ENCODE measurements at places on chromosomes 13 and 19.

DNA sequence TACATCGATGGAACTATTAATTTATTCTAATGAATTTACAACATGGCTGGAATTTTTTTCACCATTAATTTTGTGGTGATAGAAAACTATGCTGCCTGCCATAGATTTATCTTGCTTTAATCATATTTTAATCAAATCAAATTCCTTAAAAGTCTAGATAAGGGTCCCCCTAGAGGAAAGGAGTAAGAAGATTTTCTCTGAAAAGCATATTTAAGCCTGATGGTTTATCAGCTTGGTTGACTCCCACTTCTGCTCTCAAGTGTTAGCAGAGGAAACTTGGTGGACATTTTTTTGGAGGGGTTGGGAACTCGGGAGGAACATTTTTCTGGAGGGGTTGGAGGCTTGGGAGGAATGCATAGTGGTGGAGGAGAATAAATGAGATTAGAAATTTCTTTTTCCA lies 253.3 kb downstream of the KCNRG start:
- no peak for DNase-seq

DNA sequence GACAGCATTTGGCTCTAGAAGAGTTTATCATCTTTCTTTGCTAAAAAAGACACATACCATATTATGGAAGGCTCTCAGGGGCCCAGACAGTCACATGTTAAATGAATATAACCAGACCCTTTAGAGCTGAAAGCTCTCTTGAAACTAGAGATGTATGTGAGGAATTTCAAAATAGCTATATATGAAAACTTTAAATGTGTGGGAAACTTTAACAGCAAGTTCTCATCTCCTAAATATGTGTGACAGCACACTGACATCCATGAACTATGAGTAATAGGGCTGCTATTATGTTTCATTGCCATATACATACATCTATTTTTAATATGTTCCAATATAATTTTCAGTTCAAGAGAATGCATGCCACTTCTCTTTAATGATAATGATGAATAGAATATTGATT lies 509.5 kb downstream of the GPC6 start:
- no peak for DNase-seq

DNA sequence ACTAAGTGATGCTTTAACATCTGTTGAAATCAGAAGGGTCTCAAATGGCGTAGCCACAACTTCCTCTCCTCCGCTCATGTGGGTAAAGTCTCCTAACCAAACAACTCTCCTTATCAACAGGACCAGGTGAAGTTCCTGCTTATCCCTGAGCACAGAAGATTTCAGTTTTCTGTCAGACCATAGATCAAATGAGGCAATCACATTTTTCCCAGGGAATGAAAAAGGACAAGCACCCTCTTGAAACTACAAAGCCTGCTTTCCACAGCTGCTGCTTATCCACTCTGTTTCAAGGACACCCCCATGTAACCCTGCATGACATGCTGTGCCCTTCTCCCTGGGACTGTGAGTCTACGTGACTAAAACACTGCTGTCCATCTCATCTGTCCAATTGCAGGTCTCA lies 788.3 kb upstream of the SLITRK5 start:
- no peak for DNase-seq

DNA sequence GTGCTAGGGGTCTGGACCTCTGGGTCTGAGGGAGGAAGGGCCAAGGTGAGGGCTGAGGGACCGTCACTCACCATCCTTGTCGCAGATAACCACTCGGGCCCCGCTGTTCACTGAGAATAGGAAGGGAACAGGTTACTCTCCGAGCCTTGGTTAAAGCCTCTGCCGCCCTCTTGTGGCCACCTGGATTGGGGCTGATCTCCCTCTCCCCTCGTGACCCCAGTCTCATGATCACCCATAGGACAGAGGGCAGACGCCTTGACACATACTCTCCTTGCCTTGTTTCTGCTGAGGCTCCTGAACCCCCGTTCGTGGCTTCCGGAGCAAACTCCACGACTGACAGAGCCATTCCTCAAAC lies 580 bp downstream of the HSD17B14 start:
- DNase-seq = peak; percentile 94

DNA sequence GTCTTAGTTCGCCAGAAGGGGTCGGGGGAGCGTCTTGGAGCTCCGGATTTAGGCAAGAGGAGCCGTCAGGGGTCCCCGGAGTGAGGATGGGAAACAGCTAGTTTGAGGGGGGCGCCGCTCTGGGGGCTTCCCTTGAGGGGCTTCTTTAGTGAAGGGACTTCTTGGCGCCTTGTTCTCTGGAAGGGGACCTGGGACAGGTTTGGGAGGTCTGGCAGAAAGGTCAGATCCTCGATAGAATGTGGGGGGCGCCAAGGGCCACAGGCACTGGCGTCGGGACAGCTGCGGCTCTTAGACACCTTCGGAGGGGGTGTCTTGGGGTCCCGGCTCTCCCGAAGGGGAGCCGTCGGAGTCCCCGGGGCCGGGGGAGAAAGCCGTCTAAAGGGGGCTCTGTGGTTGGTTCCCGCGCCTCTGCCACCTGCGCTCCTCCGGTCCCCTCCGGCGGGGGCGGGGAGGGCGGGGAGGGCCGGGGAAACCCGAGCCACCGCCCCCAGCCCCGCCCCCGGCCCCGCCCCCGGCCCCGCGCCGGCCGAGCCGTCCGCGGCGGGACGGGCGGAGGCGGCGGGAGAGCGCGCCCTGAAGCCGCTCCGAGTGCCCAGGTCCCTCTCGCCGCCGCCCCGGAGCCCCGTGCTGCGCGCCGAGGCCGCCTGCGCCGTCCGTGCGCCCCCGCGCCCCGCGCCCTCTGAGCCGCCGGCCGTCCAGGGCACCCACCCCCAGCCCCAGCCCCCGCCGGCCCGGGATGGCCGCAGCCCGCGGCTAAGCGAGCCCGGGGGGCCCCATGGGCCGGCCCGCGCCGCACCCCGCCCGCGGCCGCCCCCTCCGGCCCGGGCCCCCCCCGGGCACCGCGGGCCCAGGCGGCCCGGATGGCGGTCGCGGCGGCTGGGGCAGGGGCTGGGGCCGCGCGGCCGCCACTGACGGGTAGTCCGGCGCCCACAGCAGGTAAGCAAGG lies at the start of gene NRTN:
TSS of gene NRTN (plus strand) at position 552 of the 946 bp plus-strand sequence. CDS start 19,099 bp downstream, outside the sequence.
- DNase-seq = no peak

- DNase-seq = no peak
Observed at GRCh38 chr13:81140675-81141074, 799.7 kb upstream of the SPRY2 start.

GRCh38 chr13:30776661-30777060 lies 41.3 kb downstream of the ALOX5AP start:
- no peak for DNase-seq

- no peak for DNase-seq
Observed at GRCh38 chr13:50080203-50080910, 65.1 kb downstream of the KCNRG start.

- DNase-seq = no peak
Observed at GRCh38 chr13:39536274-39536673, 66.7 kb downstream of the LHFPL6 start.

DNA sequence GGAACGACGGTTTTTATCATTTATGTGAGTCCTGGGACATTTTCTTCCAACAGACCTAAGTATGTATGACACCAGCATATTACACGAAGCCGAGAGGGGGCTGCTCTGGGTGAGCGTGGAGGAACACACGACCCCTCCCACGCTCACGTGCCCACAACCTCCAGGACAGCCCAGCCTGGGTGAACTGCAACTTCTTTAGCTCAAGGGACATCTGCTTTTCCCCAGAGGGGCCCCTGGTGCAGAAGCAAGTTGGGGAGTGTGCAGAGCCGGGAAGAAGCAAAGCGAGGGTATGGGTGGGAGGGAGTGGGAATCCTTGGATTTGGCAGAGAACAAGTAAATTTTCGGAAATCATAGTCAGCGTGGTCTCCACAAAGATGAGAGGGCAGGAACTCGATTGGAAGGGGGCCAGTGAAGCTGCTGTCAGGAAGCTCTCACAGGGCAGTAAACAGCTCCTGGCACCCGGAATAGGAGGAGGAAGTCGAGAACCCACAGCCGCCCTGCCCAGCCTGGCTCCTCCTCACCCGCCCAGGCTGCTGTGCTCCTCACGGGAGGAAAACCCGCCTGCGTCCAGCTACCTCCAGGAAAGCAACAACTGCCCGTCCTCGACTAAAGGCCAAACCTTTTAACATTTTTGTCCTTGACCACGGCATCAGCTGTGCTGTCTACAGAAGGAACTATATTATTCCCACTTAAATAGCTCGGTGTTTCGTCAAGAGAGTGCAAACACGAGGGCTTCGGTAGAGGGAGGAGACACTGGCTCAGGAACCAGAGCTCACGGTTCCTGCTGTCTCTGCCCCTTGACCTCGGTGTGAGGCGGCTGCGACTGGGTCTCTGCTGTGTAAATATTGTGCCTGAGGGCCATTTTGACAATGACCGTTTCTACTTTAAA lies 17.2 kb upstream of the CFAP97D2 start:
- DNase-seq = no peak

- no peak for DNase-seq
Observed at GRCh38 chr13:90806892-90807291, 540.6 kb upstream of the MIR17HG start.

DNA sequence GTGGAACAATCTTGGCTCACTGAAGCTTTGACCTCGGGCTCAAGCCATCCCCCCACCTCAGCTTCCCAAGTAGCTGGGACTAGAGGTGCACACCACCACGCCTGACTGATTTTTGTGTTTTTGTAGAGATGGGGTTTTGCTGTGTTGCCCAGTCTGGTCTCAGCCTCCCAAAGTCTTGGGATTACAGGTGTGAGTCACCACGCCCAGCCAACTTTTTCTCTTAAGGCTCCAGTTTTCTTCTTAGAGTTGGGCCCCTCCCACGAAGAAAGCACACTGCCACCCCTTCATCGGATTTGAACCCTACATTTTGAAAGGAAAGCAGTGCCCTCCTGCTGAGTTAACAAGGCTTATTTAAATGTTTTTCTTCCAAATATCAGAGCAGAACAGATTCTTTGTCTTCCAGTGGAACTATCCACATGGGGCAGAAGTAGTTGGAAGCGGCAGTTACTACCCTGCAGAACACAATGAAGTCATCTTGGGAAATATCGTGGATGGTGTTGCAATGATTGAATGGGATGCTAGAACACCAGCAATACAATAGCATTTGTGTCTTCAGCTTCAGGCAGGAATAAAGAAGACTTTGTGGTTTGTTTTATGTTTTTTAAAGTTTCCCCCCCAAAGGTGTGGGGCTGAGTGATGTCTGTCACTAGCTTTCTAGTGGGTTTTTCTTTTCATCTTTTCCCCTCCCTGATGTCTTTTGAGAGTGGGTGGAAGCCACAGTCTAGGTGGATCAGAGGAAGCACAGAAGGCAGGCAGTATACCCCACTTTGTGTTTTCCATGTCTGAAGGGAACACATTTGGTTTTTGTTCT lies 8.9 kb downstream of the ACTN4 start:
- DNase-seq = no peak

DNA sequence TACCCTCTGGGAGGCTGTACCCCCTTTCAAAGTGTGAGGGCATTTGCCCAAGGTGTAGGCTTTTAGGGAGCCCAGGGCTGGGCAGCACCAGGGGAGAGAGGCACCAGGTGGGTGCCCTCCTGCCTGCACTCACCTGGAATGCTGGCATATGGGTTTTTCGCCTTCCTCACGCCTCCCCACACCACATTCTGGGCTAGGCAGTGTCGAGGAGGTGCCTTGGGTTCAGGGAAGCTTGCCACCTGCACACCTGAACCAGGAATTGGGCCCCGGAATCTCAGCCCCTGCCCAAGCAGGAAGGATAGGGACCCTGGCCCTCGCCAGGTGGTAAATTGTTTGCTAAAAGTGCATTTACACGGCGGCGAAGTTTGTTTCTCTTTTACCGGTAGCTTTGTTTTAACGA lies 5.1 kb upstream of the TSHZ3 start:
- DNase-seq = no peak
